Ureter (tissue), 1 donor: ENCODE measurements at places on chromosomes 1 and 21. TPM values are rescaled to one million over a fixed set of nuclear protein-coding genes. Genes with fewer than 3 reads are reported as not detected.

NCMAP gene
- 0.73 TPM for total RNA-seq

SPAG17 gene
- 6.1 TPM for total RNA-seq

DTL gene
- total RNA-seq, result 1.6 TPM

CCDC181 gene
- total RNA-seq, result 1.9 TPM
